ENCODE measurements at places on chromosomes 5 and 9.

GRCh38 chr9:126678989-126679388, 65.3 kb downstream of the LMX1B start:
- DNase-seq, result no peak

GRCh38 chr9:38031594-38031993, 37.4 kb downstream of the SHB start:
- DNase-seq, result no peak

- no peak for DNase-seq
These were observed 238.8 kb downstream of the ARHGAP26 start for GRCh38 chr5:143008809-143009521.

DNA sequence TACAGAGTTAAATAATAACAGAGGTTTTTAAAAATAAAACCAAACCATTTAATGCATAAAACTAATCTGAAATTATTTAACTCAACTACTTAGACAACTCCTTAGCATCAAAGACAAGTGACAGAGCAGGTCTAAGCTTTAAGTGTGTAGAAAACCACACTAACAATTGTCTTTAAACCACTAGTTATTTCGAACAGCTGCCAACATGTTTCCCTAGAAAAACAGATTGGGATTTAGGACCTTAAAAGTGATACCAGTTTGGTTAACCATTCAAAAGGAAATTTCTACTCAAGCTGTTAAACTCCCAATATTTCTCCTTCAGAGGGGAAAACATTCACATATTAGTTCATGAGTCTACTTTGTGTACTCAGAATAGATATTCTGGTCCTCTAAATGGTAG, 208.7 kb downstream of the BNC2 start:
- no peak for DNase-seq

DNA sequence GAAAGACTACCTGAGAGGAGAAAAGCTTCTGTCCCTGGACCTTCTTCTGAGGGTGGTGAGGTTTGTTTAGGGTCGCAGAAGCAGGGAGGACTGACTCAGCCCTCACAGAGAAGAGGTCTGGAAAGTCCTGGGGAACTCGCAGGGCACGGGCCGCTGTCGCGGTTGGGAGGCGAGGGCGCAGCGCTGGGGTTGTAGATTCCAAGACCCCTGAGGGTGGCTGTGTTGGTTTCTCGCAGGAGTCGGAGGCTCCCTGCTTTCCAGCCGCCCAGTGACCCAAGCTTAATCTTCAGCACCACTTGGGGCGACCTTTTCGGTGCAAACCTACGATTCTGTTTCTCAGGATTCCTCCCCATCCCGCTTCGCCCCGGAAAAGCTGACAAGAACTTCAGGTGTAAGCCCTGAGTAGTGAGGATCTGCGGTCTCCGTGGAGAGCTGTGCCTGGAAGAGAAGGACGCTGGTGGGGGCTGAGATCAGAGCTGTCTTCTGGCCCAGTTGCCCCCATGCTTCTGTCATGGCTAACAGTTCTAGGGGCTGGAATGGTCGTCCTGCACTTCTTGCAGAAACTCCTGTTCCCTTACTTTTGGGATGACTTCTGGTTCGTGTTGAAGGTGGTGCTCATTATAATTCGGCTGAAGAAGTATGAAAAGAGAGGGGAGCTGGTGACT, 482 bp downstream of the SLC27A6 start:
- DNase-seq, result no peak

- no peak for DNase-seq
These were observed 108.5 kb downstream of the NNT start for GRCh38 chr5:43711496-43711895.

- DNase-seq, result no peak
These were observed 57.8 kb upstream of the RUSC2 start for GRCh38 chr9:35432076-35432475.

DNA sequence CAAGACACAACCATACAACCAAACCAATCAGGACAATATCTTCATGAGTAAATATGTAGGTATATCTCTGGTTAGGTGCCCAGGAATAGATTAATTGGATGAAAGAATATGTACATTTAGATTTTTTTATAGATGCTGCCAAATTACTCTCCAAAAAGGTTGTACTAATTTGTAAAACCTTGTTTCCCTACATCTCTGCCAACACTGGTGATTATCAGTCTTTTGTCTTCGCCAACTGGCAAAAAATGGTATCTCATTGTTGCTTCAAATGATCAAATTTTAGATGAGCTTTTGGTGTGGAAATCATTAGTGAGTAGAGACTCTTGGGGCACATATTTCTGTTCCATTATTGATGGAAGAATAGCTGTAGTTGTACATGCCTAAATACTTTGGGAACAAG, 90.7 kb upstream of the ELL2 start:
- no peak for DNase-seq

- no peak for DNase-seq
These were observed 243.3 kb downstream of the ACTL7B start for GRCh38 chr9:108612513-108612912.

GRCh38 chr9:21381448-21382339, 3.5 kb downstream of the IFNA2 start:
- DNase-seq, result peak; percentile 8

DNA sequence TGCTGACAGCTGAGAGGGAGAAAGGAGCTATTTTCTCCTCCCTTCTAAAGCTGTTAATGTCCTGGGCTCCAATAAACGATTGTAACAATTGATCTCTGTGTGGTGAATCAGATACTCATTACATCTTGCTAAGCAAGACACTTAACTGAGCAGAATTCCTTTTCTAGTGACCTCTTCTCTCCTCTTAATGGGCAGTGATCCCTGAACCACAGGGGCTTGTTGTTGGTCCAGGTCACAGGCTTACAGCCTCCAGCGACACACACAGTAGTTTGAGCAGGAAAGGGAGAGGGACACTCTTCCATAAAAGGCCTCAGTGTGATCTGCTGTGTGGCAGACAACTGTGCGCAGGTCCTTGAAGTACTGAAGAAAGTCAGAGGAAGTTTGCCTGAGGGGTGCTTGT, 58.5 kb upstream of the MYO10 start:
- DNase-seq, result no peak

DNA sequence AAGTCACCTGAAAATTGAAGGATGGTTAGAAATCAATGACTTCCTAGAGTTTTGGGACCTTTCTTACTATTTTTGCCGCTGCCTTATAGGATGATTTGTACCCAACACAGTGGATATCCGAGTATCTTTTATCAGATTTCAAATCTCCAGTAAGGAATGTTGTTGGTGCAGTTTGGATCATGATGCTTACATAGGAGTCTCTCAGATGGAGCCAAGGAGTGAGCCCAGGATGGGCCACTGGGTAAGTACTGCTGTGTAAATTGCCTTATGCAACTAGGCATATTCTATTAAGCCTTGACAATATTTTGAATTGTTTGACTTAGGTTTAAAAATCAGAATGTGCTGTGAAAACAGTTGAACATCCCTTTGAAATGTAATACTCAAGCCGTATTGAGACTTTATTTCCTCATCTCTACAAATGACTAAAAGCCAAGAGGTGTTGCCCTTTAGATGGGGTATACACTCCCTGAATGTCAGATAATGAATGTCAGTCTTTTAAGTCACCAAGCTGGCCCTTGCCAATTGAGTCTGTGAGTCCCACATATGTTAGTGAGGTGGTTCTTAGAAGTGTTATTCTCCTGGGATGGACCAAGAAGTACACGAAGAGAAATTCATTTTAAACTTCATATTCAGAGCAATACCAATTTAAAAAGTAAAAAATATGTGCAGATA, 271.8 kb upstream of the CTNND2 start:
- DNase-seq, result no peak

GRCh38 chr5:74394916-74395880, 245.3 kb downstream of the ENC1 start:
- DNase-seq, result no peak

GRCh38 chr9:134809292-134809691, 71.3 kb upstream of the FCN2 start:
- DNase-seq, result no peak

DNA sequence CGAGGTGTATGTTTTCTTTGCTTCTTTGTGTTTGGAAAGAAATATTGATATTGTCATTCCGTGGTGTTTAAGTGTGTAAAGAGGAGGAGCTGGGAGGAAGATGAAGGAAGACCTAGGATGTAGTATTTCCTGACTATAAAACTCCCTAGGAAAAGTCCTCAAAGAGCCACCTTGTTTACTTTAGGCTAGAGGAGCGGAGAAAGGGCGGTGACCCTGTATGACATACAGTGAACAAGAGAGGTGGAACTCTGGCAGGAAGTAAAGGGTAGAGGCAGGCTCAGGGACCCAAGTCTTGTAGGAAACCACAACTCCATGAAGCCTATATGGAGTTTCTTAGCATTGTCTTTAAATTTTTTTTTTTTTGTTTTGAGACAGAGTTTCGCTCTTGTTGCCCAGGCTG, 303.9 kb downstream of the DOCK8 start:
- no peak for DNase-seq

GRCh38 chr9:34896112-34896511, 62.0 kb upstream of the PHF24 start:
- no peak for DNase-seq

DNA sequence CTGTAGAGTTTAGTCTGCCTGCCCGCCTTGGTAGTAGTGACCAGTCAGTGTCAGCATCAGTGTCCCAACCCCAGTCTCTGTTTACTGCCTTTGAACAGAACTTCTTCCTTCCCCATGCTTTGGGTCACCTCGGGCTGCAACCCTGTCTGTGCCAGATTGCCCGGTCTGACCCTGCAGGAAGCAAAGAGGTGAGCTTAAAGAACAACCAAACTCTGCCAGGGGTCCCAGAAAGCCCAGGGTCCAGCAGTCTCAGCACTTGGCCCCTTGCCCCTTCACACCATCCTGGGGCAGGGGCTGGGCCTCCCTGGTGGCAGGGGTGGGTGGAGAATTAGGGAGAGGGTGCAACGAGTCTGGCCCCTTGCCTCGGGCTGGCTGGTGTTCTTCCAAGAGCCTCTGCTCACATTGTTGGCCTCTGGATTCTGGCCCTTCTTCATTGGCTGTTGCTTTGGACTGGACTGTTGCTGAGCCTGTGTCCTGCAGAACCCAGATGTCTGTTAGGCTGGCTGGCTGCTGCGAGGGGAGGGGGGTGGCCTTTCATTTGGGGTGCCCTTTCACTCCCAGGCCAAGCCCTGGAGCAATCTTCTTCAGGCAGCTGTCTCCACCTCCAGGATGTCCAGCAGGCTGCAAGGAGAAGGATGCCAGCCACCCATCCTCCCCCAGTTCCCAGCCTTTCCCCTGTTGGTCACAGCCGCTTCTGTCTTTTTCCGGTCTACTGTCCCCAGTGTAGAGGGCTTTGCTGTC, 51.2 kb downstream of the SAR1B start:
- no peak for DNase-seq

GRCh38 chr5:178279026-178279722, 46.6 kb upstream of the PHYKPL start:
- no peak for DNase-seq

DNA sequence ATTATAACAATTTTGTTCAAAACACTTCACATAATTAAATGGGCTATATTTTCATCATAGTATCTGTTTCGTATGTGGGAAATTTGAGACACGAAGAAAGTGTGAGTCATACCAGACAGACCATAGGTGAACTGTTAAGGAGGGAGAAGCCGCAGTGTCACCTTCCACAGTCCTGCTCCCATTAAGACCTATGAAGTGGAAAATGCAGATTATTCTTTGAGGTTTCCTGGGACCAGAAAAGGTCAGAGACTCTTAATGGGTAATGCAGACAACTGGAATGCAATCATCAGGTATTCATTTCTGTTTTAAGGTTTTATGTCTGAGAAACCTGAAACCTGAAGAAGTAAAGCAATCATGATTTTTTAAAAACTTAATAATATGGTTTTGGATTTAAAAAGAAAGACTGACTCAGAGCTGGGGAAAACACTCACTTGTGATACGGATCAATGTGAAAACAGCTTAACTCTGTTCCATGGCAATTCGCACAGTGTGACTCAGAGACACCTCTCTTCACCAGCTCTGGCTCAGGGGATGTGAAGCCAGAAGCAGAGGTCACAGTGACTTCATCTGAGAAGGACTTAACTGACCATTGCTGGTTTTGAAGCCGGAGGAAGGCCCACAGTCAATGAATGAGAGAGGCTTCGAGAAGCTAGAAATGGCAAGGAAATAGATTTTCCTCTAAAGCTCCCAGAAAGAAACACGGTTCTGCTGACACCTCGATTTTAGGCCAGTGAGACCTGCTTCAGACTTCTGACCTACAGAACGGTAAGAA, 17.2 kb upstream of the GCNT1 start:
- no peak for DNase-seq

DNA sequence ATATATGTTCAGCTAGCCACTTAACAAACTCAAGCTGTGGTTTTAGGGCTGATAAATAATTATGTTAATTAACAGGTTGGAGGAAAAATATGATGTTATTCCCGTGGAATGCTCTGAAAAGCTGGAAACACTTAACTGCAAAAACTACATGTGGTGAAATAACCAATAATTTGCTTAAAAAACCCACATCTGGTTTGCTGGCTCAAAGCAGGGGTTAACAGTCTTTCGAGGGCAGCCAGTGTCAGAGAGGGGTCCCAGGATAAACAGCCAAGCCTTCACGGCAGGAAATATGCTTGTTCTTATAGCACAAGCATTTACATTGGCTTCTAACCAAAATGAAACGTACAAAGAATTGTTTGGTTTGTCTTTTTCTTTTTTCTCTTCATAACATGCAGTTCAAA, 254.0 kb upstream of the GAS1 start:
- DNase-seq, result no peak

- no peak for DNase-seq
These were observed 15.9 kb downstream of the SCAMP1 start for GRCh38 chr5:78376315-78376714.

DNA sequence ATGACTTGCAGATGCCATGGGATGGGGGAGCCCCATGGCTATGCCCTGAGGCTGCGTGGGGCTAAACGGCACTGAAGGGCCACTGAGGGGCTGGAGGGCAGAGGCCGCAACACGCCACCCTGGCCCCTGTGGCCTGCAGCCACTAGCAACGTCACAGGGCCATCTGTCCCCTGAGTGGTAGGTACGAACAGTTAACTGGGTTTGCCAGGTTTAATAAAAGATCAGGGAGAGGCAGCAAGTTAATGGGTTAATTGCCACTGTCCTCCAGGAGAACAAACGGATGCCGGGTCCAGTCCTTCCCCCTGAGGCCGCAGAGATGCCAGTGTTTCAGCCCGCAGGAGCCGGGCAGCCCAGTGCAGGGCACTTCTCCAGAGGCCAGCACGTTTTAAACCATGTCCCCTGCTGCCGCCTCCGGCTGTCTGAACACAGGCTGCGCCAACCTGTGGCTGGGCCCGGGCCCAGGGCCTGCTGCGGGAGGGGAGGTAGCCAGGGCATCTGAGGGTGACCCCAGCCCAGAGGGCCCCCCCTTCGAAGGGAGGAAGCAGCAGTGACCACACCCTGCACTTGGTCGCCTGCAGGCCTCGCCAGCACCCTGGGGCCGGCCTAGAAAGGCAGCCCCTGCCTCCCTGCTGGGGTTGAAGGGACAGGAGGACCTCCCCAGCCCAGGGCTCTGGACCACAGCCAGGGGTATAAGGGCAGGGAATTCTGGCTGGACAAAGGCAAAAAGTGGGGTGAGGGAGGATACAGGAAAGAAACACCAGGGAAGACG, 227.3 kb downstream of the FANCC start:
- DNase-seq, result no peak
